ENCODE measurements at places on chromosomes 1 and 21.

GRCh38 chr1:235822685-235823084 is 44.0 kb downstream of the LYST start:
- DNase-seq: no peak

DNA sequence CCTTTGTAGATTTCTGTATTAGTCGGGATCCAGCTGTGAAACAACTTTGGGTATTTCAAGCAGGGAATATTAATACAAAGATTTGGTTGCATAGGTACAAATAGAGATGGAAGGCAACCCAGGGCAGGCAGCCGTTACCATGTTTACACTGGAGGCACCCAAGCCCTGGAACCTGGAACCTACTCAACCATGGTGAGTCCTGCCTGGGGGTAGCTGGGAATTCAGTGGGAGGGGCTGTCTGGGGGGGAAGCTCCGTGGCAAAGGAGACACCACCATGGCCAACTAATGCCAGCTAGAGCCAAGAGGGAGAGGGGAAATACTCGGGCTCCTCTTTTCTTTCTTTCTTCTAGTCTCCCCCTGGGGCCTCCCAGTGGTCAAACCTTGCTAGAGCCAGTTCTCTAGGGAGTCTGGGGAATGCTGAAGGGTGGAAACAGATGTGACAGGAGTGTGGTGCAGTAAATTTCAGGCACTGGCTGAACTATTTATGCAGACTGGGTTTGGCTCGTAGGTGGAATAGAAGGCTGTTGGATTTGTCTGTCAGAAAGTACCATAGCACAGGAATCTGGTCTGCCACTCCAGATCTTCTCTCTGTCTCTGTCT is 91.9 kb upstream of the CACNA1E start:
- no peak for DNase-seq

DNA sequence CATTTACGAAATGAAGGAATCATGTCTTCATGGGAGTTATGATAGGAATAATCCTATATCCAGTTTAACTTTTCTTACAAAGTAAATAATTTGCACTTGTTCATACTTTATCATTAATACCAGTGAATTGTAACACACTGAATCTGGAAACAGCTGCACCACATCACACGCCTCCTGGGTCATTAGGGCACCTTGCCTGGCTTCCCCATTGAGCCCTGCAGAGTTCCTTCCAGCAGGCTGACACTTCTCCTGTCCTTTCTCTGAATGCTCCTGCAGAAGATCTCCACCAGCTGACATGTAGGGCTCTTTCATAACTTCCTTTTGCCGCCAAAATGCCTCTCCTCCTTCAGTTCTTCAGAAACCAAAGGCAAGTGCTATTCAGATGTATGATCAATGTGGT is 201.1 kb downstream of the DAB1 start:
- no peak for DNase-seq

DNA sequence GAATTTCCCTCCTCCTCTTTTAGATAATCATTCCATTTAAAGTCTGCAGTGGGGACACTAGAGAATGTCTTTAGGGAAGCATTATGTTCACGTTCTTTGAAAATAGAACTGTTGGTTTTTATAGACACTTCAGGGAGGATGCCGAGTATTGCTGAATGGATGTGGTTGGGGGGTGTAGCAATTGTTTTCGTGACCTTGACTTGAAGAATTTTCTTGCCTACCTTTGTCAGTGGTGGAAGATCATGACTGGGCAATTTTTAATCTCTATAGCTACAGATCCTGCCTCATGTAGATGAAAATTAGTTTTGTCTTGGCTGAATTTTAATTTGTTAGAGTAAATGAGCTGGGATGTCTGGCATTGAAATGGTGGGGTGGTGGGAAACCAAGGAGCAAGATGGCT is 3.8 kb downstream of the SMG7 start:
- no peak for DNase-seq

GRCh38 chr1:238647877-238648276 is 738.5 kb upstream of the CHRM3 start:
- DNase-seq: no peak

- no peak for DNase-seq
Observed at GRCh38 chr1:114458237-114458777, 52.7 kb downstream of the TRIM33 start.

DNA sequence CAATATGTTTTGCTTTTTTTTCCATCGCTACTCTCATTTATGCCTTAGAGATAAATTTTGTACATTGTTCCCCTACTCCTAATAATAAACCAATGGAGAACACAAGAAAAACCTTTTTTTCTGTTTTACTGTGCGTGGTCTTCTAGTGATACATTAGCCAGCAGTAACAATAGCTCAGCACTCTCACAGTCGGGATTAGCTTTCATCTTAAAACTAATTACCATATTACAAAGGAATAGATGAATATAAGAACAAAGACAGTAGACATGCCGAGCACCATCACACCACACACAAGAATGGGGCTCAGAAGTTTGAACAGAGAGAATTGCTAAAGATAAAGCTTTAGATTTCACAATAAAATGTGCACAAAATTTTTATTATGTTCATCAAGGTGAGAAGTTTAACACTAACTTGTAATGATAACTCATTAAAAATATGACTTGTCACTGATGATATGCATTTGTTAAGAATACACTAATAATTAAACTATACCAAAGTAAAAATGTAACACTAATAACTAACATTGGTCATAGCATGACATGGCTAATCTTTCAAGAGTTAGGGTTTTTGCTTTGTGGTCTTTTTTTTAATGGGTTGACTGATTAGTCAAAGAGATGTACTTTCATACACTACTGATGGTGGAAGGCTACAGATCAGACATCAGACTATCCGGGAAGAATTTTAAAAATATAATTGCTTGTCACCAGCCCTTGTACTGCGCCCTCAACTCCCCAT is 61.8 kb downstream of the EXTL2 start:
- no peak for DNase-seq

DNA sequence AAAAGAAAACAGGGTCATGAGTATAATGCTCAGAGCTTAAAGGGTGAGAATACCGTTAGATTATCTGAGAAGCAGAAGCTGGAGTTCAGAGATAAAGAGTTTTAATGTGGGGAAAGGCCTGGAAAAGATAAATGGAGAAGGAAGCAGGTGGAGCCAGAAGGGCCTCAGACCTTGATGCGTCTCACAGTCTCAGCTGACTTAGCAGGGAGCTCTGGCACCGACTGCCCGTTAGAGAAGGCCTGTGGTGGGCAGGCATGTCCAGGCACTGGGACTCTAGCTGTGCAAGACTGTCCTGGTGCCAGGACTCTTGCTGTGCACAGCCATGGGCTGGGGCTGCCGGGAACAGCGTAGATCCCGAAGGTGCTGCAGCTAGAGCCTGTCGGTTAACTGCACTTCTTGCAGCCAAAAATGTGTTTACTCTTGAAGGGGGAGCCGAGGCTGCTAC is 3.8 kb upstream of the SLAMF9 start:
- DNase-seq: no peak

- no peak for DNase-seq
Observed at GRCh38 chr1:17287130-17287776, 20.7 kb upstream of the PADI4 start.

DNA sequence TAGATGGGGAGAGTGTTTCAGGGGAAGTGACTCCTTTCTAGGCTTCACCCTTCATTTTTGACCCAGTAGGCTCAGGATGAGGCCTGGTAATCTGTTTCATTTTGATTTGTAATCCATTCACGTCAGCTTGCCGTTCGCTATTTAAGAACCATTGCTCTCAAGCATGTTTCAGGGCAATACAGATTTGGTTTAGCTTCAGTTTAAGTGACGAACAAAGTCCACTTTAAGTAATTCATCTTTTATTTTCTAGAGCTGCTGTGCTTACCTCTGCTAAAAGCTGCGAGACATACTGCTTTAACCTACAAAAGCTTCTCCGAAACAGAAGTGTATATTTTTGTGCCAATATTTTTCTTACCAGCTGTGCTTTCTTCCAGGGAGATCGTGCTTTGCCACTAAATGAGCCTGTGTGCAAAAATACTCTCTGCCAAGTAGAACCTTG is 8.9 kb upstream of the FMO3 start:
- no peak for DNase-seq

GRCh38 chr1:15501208-15502032 is 22.6 kb downstream of the CASP9 start:
- DNase-seq: peak; percentile 1

- no peak for DNase-seq
Observed at GRCh38 chr1:56056438-56057287, 522.7 kb downstream of the PLPP3 start.

- DNase-seq: peak; percentile 39
Observed at GRCh38 chr1:113891631-113892220, 4.3 kb upstream of the BCL2L15 start.

DNA sequence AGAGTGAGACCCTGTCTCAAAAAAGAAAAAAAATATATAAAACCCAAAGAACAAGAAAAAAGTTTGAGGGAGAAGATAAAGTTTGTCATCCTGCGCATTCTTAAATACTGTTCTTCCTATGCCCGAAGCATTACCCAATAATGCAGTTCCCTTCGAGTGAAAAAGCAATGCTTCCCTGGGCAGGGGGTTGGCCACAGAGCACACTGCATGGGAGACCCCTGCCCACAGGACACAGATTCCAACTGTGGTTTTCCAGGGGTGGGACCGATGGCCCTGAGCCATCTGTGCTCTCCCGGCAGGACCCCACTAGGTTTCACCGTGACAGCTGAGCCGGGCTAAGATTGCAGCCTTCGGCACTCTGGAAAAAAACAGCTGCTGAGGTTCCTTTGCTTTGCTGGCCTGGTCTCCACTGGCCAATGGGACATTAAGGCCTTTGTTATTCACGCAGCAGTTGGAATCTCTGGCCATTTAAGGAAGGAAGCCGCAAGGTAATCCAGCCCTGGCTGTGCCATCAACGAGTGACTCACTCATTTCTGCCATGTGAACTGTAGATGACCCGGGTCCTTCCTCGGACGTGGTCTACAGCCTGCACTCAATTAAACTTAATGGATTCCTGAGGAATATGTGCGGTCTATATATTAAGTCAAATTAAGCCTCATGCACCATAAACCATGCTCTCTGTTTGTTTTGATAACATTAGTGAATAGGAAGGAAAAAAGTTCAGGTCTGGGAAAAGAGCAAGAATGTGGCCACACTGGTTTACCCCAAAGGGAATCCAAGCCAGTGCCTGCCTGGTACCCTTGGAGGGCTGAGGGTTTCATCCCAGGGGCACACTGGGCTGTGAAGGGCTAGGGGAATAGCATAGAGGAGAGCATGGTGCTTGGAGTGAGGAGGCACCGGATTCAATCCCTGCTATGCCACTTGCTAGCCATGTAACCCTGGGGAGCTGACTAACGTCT is 163.2 kb downstream of the ZBTB18 start:
- DNase-seq: no peak

GRCh38 chr1:206893380-206893779 is 3.9 kb upstream of the IL24 start:
- DNase-seq: no peak

- DNase-seq: no peak
Observed at GRCh38 chr1:53250325-53250724, 12.0 kb upstream of the MAGOH start.

GRCh38 chr1:22150923-22151322 is 8.0 kb upstream of the WNT4 start:
- DNase-seq: no peak

GRCh38 chr1:40664167-40664537 is 1.3 kb downstream of the RIMS3 start:
- peak; percentile 24 for DNase-seq

- DNase-seq: no peak
Observed at GRCh38 chr1:218658899-218659298, 313.8 kb downstream of the TGFB2 start.

DNA sequence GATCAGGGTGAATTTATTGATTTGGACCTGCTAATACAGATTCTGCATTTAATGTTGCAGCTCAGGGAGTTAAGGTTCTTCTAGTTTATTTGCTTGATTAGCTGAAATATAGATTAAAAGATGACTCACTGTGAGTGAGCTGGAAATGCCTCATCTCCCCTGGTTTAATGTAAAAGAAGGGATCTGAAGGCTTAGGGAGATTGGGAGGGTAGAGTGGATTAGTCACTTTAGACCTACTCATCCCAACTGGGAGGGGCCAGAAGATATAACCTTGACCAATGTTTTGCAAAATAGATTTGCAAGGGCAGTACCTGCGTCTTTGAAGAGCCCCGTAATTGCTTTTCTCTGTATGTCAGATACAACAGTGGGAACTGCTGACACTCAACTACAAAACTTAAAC is 922.8 kb upstream of the ADGRL4 start:
- DNase-seq: no peak

DNA sequence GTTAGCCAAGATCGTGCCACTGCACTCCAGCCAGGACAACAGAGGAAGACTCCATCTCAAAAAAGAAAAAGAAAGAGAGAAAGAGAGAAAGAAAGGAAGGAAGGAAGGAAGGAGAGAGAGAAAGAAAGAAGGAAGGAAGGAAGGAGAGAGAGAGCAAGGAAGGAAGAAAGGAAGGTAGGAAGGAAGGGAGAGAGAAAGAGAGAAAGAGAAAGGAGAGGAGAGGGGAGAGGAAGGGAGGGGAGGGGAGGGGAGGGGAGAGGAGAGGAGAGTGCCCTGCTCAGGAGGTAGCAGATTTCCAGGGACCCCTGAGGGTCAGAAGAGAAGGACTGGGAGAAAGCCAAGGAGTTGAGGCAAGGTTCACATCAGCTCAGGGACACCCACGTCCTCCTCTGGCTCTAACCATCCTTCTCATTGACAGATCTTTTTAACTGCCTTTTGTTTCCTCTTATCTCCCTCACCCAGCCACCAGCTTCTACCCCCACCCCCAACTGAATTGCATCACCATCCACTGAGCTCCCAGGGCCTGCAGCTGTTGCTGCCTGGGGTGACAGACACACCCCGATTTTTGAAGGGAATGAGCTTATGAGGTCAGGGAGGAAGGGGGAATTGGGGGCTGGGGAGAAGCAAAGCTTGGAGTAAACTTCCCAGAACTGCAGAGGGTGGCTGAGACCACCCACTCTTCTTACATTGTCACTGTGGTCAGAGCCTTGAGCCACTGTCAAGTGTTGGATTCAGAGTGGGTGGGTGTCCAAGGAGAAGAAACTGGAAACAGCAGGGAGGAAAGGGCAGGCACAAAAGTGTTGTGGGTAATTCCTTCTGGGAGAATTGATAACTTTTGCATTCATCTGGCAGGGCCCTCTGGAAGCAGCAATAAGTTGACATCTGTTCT is 91.6 kb downstream of the GLUL start:
- DNase-seq: no peak

DNA sequence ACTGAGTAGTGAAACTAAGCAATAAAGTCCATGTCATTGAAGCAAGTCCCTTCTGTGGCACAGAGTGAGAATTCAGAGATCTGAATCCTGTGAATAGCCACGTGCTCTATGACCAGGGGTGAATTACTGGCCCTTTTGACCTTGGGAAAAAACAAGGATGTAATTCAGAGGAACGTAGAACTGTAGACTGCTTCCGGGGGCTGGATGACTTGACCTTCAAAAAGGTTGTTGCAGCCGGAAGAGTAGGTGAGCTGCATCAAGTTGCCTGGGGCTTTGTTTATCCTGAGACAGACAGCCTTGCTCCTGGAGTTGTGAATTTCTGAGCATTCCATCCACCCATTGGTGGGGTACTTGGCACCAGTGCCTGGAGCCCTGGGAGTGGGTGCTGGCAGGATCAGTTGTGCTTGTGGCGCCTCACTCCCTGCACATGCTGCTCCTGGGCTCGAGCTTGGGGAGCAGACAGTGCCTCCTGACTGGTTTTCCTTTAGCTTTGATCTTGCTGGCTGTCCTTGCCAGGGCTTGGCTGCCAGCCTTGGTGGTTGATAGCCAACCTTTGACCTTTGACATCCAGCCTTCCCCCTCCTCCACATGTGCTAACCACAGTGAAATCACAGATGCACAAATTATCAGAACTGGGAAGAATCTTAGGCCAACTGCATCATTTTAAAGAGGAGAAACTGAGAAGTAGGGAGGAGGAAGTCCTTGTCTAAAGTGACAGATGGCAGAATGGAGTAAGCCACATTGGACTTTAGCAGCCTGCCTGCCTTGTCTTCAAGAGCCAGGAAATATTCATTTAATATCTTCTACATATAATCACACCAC is 16.2 kb upstream of the MYOG start:
- no peak for DNase-seq

- DNase-seq: no peak
Observed at GRCh38 chr1:11920239-11920903, 5.9 kb downstream of the KIAA2013 start.

Measured in NCI-H1436 treated with DMSO at 0.1 percent for 48 hours (cell line).